ENCODE measurements at places on chromosomes 3 and 15.

DNA sequence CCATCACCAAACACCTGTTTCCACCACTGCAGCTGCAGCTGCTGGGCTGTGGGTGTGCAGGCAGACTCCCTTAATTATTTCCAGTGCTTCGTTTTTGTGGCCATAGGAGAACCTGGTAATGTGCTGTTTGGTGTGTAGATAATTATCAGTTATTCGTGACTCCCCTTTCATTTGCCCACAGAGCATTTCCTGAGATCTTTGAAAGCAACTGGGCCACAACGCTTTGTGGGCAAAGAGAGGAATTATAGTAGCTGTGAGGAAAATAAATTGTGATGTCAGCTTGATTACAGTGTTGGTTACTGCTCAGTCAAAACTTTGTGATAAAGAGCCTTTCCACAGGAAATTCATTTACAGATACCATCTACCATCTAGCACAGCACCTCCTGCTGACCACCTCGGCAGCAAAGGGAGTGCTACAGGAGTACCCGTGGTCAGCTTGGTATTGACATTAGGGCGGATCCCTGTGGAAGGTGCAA, 193.3 kb upstream of the SLCO3A1 start:
- DNase-seq = no peak

DNA sequence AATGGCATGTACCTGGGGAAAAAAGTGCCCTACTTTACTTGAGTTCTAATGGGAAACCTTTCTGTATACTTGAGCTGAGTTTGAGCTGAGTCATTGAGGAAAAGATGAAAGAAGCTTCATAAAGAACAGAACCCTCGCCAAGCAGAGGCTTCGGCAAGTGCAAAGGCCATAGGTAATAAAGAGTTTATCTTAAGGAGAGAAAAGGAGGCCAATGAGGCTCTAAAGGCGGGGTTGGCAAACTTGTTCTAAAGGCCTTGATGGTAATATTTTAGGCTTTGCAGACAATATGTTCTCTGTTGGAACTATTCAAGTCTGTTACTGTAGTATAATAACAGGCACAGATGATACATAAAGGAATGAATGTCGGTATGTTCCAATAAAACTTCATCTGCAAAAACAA, 17.6 kb upstream of the TRAT1 start:
- DNase-seq = no peak

- no peak for DNase-seq
Measured at GRCh38 chr3:175338775-175339535, 479.8 kb downstream of the NAALADL2 start.

DNA sequence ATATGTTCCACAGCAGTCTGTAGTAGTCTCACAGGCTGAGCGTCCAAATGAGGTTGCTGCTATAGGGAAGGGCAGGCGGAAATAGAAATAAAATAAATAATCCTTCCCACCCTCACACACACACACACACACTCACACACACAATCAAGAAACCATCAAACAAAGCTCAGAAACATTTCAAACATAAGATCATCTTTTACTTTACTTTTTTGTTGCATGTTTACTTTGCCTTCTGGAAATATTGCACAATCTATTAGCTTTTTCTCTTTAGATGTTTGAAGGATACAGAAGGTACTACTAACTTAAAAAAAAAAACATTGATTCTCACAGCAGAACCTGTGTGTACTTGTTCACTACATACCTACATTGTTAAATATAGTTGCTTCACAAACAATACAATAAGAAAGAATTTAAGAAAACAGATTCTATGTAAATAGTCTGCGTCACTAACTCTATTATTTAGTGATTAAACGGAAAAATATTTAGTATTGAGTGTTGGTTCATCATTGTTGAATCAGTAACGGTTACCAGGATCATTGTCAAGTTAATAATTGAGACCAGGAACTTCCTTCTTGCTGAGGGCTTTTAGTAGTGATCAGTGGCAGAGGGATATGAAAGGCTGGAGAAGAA, 20.5 kb downstream of the ALCAM start:
- no peak for DNase-seq

DNA sequence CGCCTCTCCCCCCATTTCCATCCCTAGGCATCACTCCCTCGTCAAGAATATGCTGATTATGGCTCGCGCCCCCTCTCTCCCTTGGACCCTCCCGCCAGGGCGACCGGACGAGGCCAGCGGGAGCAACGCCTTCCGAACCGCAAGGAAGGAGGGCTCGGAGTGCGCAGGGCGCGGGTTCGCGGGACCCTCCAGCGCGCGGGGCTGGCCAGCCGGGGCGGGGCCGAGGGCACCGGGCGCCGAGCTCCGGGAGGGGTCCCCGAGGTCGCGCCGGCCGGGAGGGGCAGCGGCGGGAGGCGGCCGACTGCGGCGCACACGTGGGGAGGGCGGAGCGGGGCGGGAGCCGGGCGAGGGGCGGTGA, 483 bp downstream of the EHD4 start:
- no peak for DNase-seq

GRCh38 chr15:38828031-38828532, 263.5 kb upstream of the RASGRP1 start:
- DNase-seq = no peak

DNA sequence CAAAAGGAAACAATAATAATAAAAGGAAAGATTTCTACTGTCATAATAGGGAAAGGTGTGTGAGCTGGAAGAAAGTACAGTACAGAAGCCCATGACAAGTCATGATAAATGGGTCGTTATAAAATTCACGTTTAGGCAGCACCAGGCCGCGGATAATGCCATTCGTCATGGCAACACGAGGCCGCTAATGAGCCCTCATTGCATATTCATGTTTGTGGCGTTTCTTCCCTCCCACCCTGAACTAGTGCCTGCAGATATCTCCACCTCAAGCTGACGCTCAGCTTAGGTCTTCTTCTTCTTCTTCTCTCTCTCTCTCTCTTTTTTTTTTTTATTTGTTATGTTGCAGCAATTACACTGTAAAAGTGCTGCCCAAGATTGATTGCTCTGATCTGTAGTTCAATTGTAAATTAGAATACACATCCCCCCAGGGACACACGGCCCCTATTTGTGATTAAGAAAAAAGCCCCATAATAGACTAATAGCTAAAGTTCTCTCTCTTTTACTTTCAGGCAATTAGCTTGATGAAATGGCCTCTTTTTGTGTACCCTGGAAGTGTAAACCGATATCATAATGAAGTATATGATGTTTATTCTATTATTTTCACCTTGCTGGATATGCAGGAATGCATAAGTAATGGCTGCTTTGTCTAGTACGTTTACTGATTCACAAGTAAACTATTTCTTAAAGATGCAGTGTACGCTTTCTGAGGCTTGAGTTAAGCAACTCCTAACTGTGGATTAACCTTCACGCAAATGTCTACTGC, 61.9 kb upstream of the NR2F2 start:
- DNase-seq = no peak

DNA sequence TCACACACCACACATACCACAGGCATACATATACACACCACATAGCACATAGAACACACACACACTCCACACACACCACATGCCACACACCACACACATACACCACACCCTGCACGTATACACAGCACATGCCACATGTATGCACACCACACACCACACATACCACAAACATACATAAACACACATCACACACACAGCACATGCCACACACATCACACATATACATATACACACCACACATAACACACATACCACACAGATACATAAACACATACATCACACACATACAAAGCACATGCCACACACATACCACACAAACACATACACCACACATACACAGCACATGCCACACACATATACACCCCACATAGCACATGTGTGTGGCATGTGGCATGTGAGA, 171.1 kb downstream of the OR4M2 start:
- DNase-seq = no peak

DNA sequence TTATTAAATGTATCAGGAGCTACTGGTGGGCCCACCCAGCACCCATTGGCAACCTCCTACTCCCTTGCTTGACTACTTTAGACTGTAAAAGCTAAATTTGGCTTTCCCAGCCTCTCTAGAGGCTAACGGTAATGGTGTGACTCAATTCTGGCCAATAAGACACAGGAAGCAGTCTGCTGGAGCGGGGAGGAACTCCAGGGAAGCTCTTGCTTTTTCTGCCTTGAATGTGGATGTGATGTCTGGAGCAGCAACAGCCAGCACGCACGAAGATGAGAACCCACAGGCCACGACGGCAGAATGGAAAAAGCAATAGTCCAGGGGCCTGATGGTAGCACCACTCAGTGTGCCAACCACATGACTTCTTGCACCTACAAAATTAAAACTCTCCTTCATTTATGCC, 39.9 kb downstream of the RAB6B start:
- no peak for DNase-seq

- no peak for DNase-seq
Measured at GRCh38 chr3:66538390-66538789, 37.6 kb upstream of the LRIG1 start.

- DNase-seq = no peak
Measured at GRCh38 chr3:60304112-60304511, 947.1 kb downstream of the FHIT start.

DNA sequence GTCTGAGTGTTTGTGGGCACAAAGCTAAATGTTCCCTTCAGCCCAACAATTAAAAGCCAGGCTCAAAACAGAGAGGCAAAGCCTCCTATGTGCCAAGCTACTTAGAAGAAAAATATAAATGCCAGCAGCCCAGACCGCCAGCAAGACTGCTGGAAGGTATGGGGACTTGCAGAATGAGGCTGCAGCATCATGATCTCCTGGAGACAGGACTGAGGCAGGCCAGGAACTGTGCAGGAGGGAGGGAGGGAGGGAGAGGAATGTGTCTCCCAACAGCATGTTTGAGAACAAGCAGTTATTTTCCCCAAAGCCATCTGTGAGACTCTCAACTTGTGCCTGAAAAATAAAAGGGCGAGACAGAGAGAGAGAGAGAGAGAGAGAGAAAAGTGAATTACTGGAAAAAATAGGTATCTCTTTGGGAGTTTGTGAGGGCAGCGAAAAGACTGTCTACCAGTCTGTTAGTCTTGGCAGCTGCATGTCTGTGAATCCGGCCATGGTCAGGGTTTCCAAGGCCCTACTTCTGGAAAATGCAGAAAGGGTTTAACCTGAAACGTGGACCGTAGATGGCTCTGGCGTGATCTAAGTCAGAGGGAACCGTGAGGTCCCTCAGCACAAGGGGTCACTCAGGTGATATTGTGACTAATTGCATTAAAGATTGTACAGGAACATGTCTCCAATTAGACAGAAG, 139.7 kb upstream of the COL8A1 start:
- no peak for DNase-seq

DNA sequence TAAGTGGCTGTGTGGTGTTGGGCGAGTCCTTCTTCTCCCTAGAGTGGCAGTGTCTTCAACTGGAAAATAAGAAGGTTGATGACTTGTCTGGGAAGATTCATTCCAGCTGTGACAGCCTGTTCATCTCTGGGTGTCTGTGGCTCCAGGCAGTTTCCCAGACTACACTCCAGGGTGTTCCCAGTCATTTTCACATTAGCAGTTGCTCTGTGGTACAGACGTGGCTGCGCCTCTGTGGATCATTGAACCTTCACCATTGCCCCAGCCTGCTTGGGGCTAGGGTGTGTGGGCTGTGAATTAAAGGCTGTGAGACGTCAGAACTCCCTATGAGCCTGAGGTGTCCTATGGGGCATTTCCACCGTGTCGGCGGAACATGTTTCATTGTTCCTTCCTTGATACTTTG, 239.6 kb upstream of the NR2E3 start:
- DNase-seq = no peak

- no peak for DNase-seq
Measured at GRCh38 chr3:48118928-48119327, 69.3 kb downstream of the CDC25A start.

GRCh38 chr3:49567406-49567805, 13.1 kb downstream of the BSN start:
- DNase-seq = no peak

- no peak for DNase-seq
Measured at GRCh38 chr3:119630128-119630879, 30.1 kb downstream of the POPDC2 start.

GRCh38 chr15:71800190-71800589, 10.2 kb upstream of the NR2E3 start:
- no peak for DNase-seq

GRCh38 chr3:133474251-133474801, 74.5 kb downstream of the BFSP2 start:
- DNase-seq = no peak

GRCh38 chr15:62449638-62450037, 284.6 kb upstream of the C2CD4B start:
- DNase-seq = no peak

DNA sequence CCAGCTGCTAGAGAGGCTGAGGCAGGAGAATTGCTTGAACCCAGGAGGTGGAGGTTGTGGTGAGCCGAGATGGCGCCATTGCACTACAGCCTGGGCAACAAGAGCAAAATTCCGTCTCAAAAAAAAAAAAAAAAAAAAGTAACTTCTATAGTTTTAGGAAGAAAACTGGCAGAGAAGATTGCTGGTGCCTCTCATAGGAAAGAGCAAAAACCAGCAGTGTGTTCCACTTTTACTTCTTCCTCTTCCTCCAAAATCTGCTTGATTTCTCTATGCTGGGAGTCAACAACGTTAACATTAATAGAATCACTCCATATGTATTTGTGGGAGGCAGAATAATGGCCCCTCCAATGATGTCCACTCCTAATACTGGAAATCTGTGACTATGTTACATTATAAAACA, 12.5 kb upstream of the NR1D2 start:
- DNase-seq = no peak

- DNase-seq = no peak
Measured at GRCh38 chr3:186492385-186492984, 51.7 kb downstream of the CRYGS start.

- no peak for DNase-seq
Measured at GRCh38 chr3:101963902-101964362, 114.6 kb downstream of the NFKBIZ start.

- no peak for DNase-seq
Measured at GRCh38 chr3:145942052-145942451, 218.9 kb downstream of the PLOD2 start.

GRCh38 chr15:66743703-66744536, 41.9 kb downstream of the SMAD6 start:
- DNase-seq = no peak

- DNase-seq = no peak
Measured at GRCh38 chr15:37090543-37091175, 9.7 kb downstream of the MEIS2 start.

DNA sequence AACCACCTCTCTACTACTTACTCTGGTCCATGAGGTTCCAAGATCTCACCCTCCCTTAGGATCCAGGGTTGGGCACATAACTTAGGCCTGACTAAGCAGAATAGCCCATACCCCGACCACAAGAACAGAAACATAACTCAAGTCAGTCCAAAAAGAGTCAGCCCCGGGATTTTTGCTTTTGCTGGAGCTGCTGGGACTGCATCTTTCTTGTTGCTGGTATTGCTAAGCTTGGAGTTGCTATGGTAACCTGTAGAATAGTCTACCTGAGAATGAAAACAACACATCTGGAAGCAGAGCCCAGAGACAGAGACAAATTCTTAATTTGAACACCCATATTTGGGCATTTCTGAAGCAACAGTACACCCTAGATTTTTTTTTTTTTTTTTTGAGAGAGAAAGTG, 6.5 kb downstream of the RUBCN start:
- DNase-seq = no peak
